Activated CD4-positive, alpha-beta T cell treated with anti-CD3 and anti-CD28 coated beads, Interleukin-10, Interleukin-2, amounts not matched to agents 100 ng/mL and 50 ng/mL, durations not matched to agents 16 hours and 8 hours (primary cell): ENCODE measurements at places on chromosomes 16 and 17.

DNA sequence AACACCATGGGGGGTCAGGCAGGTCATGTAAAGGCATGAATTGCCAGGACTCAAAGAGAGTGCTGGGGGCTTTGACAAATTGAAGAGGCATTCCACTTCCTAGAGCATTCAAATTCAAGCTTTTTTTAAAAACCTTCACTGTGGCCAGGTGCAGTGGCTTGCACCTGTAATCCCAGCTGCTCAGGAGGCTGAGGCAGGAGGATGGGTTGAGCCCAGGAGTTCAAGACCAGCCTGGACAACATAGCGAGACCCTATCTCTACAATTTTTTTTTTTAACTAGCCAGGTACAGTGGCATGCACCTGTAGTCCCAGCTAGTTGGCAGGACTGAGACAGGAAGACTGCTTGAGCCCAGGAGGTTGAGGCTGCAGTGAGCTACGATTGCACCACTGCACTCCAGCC, 17.2 kb downstream of the ABCC12 start:
- DNase-seq, result no peak

- DNase-seq, result peak; percentile 57
Measured at GRCh38 chr17:2263183-2264066, 40.2 kb downstream of the SMG6 start.

GRCh38 chr17:27366437-27366836, 72.5 kb downstream of the WSB1 start:
- DNase-seq, result no peak

- no peak for DNase-seq
Measured at GRCh38 chr16:30437511-30438046, 7.7 kb upstream of the DCTPP1 start.

- DNase-seq, result no peak
Measured at GRCh38 chr17:77946900-77947645, 11.4 kb upstream of the TNRC6C start.

- DNase-seq, result no peak
Measured at GRCh38 chr16:67199011-67199807, at the start of gene ELMO3. Gene ELMO3 (plus strand): TSS chr16:67199131. CDS start chr16:67199327, 196 bp downstream.

GRCh38 chr16:16083421-16084156, 134.2 kb downstream of the ABCC1 start:
- DNase-seq, result peak; percentile 61

DNA sequence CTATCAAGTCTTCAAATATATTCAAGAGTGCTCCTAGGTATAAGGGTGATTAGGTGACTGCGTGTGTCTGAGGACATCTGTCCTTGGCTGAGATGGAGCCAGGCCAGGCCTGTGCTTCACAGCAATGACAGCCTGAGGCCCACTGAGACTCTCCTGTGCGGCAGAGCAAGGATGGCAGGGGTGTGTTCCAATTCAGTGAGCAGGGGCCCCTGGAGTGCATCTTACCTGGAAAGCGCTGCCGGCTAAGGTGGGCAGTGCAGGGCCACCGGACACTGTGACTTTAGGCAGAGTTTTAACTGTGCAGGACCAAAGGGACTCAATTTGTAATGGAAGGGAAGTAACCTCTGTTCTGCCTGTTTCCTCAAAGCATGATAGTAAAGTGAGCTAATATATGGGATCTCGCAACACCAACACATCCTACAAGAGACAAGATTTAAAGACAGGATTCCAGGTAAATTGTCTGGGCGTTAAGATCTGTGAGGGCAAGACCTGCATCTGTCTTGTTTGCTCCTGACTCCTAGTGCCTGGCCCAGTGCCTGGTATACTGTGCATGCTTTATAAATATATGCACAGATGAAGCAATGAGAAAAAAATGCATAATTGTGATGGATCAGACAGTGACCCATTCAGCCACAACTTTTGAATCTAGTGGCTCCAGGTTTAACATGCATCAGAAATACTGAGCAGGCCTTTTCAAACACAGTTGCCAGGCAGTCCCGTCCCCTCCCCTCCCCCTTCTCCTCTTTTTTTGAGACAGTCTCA, 86.7 kb downstream of the MRC2 start:
- no peak for DNase-seq

DNA sequence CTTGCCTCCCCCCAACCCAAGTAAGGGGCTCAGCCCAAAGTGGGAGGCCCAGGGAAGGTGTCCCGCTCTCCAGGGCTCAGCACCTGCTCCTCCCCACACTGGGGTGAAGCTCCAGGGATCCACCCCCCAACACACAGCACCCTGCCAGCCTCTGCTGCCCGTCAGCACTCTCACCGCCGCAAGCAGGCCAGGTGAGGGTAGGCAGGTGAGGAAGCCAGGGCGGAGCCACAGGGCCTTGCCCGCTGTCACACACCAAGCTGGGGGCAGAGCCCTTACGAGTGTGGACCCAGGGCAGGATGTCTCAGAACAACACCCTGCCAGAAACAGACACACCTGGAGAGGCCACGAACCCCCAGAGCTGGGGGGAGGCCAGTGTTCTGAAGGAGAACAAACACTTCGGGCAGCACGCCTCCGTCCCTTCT, 19.5 kb downstream of the PLLP start:
- DNase-seq, result no peak

DNA sequence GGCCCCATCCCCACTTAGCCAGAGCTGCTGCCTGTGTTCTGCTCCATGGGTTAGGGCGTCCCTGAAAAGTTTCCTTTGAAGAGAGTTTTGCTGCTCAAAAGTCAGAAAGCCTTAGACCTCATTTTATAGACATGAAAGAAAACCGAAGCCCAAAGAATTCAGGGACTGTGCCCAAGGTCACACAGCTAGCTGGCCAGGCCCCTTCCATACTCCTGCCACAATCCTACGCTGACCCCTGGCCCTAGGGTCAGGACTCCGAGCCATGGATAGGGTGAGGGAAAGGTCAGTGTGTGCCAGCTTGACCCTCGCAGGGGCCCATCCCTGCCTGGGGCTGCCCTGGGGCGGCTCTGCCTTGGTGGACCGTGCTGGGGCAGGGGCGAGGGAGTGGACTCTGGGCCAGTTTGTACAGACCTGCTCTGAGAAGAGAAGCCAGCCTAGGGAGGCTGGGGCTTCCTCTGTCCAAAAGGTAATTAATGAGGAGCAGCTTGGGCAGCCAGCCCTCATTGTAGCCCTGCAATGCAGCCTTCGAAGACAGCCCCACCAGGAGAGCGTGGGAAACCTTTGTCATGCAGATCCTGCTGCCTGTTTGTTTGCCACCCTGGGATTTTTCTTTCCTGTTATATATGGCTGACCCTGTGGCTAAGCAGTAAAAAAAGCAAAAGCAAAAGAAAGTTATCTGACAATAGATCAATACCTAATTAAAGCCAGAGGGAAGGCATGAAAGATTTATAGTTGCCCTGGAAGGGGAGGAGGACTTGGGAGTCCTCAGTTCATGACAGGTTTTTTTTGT, 37.4 kb downstream of the RHBDL3 start:
- DNase-seq, result no peak

- no peak for DNase-seq
Measured at GRCh38 chr16:75234856-75235696, 16.3 kb downstream of the CTRB1 start.

DNA sequence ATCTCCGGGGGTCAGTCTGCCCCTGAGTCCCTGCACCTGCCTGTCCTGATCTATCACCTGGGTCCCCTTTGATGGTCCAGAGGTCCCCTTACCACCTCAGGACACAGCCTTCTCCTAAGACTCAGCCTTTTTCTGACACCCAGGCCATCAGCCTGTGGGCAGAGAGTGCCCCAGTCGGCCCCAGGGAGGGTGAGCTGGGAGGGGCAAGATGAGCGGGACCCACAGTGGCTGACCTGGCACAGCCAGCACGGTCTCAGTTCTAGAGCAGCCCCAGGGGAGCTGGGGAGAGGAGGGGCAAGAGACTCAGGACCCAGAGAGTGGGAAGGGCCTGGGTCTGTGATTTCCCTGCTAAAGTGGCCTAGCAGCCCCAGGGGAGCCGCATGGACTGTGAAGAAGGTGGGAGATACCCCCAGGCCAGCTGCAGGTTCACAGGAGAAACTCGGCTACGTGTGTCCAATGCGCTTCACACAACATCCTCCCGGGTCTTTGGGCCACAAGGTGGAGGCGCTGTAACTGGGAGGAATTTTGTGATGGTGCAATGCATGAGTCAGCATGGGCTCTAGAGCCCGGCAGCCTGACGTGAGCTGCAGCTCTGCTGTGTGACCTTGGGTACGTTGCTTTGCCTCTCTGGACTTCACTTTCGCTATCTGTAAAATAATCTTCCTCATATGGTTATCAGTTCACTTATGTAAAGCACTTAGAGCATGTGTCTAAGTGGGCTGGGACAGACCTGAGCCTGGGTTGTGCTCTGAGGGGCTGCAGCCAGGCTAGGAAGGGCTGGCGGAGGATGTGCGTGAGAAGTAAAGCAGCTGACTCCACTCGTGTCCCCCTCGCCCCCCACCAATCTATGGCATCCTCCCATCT, 67.2 kb upstream of the LHX1 start:
- DNase-seq, result no peak

DNA sequence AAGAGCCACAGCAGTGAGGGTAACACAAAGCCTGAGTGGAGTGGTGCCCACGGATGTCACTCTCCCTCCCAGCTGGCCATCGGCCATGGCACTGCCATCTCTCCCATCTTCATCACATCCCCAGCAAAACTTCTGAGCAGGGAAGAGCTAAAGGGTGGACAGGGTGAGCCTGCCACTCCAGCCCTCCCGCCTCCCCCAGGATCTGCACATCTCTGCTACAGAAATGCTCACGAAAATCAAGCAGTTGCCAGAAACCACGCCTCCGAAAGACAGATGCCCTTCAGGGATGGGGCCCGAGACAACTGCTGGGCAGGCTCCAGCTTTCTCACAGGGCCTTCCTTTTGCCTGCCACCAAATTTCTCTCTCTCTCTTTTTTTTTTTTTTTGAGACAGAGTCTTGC, 3.6 kb downstream of the GRIN2C start:
- DNase-seq, result no peak

GRCh38 chr17:46121165-46121764, 72.0 kb downstream of the KANSL1 start:
- no peak for DNase-seq

- DNase-seq, result no peak
Measured at GRCh38 chr17:78397681-78398101, 19.2 kb downstream of the PGS1 start.

- no peak for DNase-seq
Measured at GRCh38 chr17:17497065-17497844, 1.1 kb upstream of the RASD1 start.

- no peak for DNase-seq
Measured at GRCh38 chr17:65977041-65977440, 214.9 kb downstream of the CEP112 start.

DNA sequence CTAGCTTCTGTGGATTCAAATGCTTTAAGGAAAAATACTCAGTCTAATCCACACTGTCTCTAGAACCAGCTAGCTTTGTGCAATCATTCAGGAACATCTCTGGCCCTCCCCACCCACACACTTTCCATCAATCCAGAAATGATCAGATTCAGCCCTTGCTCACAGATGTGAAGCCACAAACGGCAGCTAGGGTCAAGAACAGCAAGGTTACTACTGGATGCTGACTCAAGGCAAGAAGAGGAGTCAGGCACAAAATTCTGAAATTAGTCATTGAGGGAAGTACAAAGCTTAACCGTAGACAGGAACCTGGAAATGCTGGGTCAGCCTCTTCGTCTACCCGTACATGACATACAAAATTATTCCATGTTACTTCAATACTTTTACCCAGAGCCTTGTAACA, 174.6 kb downstream of the CDH13 start:
- DNase-seq, result peak; percentile 88

DNA sequence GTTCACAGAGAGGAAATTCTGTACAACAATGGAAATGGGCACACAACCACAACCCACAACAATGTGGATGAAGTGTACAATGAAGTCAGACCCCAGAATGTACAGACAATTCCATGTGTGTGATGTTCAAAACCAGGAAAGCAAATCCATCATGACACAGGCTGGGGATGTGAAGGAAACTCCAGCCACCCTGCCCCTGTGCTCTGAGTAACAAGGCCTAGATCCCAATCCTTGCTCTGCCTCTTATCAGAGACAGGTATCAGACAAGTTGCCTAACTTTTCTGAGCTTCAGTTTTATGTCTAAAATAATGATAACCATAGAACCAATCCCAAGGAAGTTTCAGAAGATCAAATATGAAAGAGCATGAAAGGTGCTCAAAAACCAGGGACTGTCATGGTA, 1.8 kb upstream of the C16orf95 start:
- no peak for DNase-seq
